ENCODE measurements at places on chromosomes 7 and 10.

DNA sequence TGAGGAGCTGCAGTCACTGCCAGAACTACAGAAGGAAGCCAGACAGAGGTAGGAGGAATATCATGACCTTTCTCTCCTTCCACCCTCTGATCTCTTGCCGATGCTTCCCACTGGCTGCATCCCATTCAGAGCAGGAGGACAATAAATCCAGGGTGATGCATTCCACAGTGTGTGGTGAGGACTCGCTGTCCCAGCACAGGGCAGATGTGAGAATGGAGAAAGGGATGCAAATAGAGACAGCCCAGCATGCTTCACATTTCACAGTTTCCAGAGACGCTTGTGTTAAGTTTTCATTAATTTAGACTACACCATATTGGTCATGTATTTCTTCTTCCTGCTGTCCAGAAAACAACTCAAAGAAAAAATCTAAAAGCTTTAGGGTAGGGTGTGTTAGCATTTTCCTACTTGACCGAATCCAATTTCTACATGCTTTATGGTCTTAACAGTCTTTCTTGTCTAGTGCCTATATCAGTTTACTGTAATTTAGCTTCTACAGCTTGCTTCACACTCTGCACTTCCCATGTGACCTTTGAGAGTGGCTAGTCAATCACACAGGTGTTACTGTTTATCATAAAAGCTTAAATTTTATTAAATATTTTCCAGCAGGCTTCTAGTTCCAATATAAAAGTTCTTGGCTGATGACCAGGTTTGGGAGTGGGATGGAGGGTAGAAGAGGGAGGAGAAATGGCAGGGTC, 155.6 kb downstream of the RAPGEF5 start:
- no peak for DNase-seq

DNA sequence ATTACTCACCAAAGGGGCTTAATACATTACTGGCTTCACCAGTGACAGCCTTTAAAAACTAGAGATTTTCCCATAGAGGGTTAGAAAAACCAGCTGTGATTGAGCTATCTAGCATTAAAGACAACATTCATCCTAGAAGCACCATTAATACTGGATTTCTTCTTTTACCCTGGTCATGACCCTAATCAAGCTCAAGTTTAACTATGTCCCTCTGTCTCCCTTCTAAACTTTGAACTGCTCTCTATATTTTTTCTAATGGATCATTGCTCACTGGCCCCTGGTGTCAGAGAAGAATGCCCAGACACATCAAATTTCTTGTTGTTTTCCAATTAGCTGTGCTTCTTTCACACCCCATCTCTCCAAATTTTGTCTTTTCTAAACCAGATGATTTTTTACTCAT, 1101.3 kb downstream of the XPNPEP1 start:
- DNase-seq, result no peak

DNA sequence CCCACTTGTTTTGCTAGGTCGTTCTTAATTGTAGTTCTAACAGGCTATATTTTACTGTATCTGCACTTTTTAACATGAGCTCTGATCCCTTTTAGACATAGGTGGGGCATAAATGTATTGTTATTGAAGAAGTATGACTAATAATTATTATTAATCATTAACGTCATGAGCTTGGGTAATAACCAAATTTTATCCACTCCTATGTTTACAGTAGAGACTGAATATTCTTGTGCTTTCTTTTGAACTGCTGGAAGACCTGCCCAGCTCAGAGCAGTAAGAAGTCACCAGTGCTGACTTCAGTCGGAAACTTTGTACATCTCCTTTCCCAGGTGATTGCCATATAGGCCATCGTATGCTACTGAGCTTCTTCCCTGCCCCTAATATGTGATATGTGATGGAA, 18.7 kb downstream of the PKD2L1 start:
- no peak for DNase-seq

DNA sequence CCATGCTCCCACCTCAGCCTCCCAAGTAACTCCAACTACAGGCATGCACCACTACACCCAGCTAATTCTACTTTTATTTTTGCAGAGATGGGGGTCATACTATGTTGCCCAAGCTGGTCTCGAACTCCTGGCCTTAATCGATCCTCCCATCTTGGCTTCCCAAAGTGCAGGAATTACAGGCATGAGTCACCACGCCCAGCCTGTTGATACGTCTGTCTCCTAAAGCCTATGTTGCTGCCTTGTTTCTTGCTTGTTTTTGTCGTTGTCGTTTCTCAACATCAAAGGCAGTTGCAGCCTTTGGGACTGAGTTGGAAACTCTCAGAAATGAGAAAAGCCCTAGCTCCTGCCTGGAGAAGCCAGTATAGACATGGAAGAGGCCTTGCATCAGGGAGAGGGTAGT, 49.9 kb downstream of the SORBS1 start:
- no peak for DNase-seq

DNA sequence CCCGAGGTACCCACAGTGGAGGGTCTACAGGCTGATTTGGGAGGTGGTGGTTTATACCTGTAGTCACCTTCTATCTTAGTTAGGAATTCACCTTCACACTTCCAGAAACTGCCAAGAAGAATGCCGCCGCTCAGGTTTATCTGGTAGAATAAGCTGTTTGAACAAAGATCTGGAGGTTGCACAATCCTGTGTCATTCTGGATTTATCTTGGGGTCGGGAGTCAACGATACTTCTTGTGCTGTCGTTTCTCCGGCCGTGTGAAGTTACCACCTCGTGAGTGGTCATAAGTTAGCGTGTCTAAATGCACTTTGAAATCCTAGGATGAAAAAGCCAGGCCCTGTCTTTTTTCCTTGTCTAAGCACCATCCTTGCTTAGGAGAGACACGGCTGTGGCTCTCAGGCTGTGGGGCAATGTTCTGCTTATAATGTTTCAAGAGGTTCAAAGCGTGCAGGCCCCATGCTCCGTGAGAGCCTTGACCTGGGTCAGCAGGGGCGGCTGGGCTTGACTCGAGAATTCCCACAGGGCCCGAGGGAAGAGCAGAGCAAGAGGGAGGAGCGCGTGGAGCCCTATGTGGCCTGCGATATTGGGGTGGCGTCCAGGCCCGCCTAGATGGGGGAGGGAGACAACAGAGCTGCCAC, 35.5 kb downstream of the GRIFIN start:
- DNase-seq, result no peak

- DNase-seq, result no peak
Observed at GRCh38 chr7:80941208-80941758, 22.4 kb upstream of the SEMA3C start.

DNA sequence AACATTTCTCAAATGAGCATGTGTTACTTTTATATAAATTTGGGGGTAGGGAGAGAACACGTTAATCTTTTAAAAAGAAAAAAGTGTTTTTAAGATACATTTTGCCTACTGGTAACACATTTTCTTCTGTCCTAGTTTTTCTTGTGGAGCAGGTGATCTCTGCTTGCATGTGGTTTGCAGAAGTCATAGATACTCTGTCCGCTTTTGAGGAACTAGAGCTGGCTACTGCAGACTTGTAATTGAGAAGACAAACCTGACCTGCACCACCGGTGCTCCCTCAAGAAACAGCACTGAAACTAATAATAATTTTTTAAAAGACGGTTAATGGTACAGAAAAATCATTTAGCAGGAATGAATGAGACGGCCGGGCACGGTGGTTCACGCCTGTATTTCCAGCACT, 243.1 kb downstream of the KIAA1217 start:
- DNase-seq, result no peak

Measured in left lobe of liver (tissue), 2 donors.